ENCODE measurements at places on chromosomes 3 and 15.
A peak's percentile ranks its signal among the peaks of the same experiment; 100 is the strongest.

DNA sequence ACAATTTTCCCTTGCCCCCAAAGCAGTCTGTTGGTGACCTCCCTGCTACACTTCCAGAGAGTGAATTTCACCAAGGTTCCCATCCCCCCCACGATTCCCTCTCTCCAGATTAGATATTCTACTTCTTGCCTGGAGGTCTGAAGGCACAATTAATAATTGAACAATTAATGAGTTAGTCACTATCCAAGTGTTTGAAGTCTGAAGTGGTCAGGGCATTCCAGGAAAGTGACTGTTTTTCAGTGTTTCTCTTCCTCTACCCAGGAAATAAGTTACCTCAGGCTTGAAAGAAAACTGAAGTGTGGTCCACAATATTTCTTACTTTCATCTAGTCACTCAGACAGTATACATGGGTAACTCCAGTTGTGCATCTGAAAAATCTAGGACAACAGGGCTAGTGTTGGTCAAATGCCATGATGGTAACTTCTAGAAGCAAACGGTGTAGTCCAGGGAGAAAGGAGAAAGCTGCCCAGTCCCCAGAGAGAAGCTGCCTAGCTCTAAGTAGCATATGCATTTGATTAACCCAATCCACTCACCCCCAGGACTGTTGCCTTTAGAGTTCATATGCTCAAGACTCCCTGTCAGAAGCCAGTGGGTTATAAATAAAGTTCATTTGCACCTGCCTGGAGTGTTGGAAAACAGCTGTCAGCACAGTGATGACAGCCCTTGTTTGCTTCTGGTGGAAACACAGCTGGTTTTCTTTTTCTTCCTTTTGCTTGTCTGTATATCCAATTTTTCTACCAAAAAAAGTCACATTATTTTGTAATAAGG, 2.3 kb upstream of the TM4SF4 start:
- H3K4me1 ChIP-seq, result no peaks in the 10 kb centered on the region
- H3K27ac ChIP-seq, result no peak overlapping the region
- no peak for DNase-seq
- no peak overlapping the region for H3K4me3 ChIP-seq

DNA sequence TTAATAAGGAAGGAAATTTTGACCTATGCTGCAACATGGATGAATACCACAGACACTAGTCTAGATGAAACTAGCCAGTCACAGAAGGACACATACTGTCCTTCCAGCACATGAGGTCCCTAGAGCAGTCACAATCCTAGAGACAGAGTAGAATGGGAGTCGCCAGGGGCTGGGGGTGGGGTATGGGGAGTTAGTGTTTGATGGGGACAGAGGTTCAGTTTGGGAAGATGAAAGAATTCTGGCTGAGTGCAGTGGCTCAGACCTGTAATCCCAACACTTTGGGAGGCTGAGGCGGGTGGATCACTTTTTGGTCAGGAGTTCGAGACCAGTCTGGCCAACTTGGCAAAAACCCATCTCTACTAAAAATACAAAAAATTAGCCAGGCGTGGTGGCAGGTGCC, 99.2 kb downstream of the TPRA1 start:
- H3K4me3 ChIP-seq, result no peak overlapping the region
- H3K27me3 ChIP-seq, result no peaks in the 10 kb centered on the region
- H3K27ac ChIP-seq, result no peak overlapping the region
- DNase-seq, result no peak
- H3K4me1 ChIP-seq, result no peaks in the 10 kb centered on the region

- no peaks in the 10 kb centered on the region for H3K36me3 ChIP-seq
- no peak overlapping the region for H3K4me3 ChIP-seq
- H3K27me3 ChIP-seq, result no peaks in the 10 kb centered on the region
- H3K27ac ChIP-seq, result peak overlapping the region; percentile 18
Observed at GRCh38 chr15:67979281-67979680, 74.8 kb upstream of the PIAS1 start.

GRCh38 chr3:12188328-12188648, 29.6 kb upstream of the TIMP4 start:
- DNase-seq, result no peak
- H3K27me3 ChIP-seq, result no peaks in the 10 kb centered on the region
- H3K36me3 ChIP-seq, result no peaks in the 10 kb centered on the region
- peaks cover 4% of the 10 kb centered on the region for H3K4me1 ChIP-seq
- H3K4me3 ChIP-seq, result no peak overlapping the region

DNA sequence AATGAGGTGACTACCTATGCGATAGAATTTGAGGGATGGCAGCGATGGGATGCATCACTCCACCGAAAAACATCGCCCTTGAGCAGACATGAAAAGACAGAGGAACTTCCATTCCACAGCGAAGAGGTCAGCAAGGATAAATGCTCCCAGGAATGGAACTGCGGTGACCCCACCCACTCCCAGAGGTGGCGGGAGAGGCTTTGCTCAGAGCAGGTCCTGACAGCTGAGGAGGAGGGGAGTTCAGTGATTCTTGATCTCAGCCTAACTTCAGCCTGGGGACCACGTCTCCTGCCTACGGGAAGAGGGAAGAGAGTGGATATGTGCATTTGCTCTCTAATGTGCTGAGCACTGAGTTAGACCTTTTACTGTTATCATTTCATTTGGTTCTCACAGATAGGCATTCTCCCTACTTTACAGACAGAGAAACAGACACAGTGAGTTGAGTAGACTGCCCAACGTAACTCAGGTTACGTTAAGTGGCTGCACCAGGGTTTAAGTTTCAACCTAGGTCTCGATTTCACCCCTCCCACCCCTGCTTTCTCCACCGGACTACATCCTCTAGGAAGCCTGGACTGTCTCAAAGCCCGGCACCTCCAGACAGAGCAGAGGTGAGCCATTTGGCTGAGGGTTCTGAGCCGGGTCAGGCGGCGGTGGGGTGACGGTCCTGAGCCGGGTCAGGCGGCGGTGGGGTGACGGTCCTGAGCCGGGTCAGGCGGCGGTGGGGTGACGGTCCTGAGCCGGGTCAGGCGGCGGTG, 170.0 kb downstream of the RAB11A start:
- no peak overlapping the region for H3K27ac ChIP-seq
- no peaks in the 10 kb centered on the region for H3K36me3 ChIP-seq
- DNase-seq, result no peak
- H3K27me3 ChIP-seq, result peaks cover 38% of the 10 kb centered on the region

DNA sequence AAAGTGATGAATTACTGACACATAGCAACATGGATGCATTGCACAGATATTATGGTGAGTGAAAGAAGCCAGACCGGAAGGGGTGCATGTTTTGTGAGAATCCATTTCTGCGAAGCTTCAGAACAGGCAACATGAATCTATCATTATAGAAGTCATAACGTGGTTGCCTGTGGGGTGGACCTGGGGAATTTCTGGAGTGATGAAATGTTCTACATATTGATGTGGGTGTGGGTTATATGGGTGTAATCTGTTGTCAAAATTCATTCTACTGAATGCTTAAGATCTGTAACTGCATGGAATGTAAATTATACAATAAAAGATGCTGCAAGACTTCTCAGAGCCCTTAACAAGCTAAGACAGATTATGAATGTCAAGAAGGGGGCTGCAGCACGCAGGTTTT, 25.2 kb upstream of the TSPAN3 start:
- no peaks in the 10 kb centered on the region for H3K4me1 ChIP-seq
- DNase-seq, result no peak
- no peaks in the 10 kb centered on the region for H3K27me3 ChIP-seq
- H3K4me3 ChIP-seq, result no peak overlapping the region

- H3K4me1 ChIP-seq, result no peaks in the 10 kb centered on the region
- no peaks in the 10 kb centered on the region for H3K36me3 ChIP-seq
- no peaks in the 10 kb centered on the region for H3K27me3 ChIP-seq
Observed at GRCh38 chr15:62853841-62854225, 188.7 kb upstream of the TPM1 start.

- no peak overlapping the region for H3K27ac ChIP-seq
- DNase-seq, result no peak
- no peaks in the 10 kb centered on the region for H3K27me3 ChIP-seq
- H3K4me3 ChIP-seq, result no peak overlapping the region
- no peaks in the 10 kb centered on the region for H3K4me1 ChIP-seq
Observed at GRCh38 chr3:174820885-174821284, 38.2 kb upstream of the NAALADL2 start.

DNA sequence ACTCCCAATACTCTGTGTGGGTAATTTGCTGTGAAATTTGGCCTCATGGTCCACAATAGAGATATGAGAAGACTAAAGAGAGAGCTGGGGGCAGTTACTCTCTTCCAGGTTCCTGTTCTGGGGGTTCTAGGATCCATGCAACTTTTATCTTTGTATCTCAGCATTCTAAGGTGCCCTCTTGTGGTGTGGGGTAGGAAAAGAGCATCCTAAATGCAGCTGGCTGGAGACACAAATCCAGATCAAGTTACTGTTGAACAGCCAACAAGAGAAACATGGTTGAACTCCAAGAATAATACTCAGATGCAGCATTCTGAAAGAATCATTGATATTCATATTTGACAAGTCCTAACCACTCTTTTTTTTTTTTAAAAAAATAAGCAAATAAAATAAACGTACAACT, 238.2 kb downstream of the GREM1 start:
- DNase-seq, result no peak
- no peaks in the 10 kb centered on the region for H3K36me3 ChIP-seq
- H3K27ac ChIP-seq, result no peak overlapping the region
- no peaks in the 10 kb centered on the region for H3K27me3 ChIP-seq
- H3K4me3 ChIP-seq, result no peak overlapping the region

- no peak overlapping the region for H3K27ac ChIP-seq
- peaks cover 4% of the 10 kb centered on the region for H3K4me1 ChIP-seq
- DNase-seq, result no peak
- no peaks in the 10 kb centered on the region for H3K36me3 ChIP-seq
Observed at GRCh38 chr3:186251948-186252619, 110.0 kb downstream of the DGKG start.

- H3K4me3 ChIP-seq, result no peak overlapping the region
- H3K27ac ChIP-seq, result no peak overlapping the region
- no peaks in the 10 kb centered on the region for H3K27me3 ChIP-seq
- H3K4me1 ChIP-seq, result no peaks in the 10 kb centered on the region
- DNase-seq, result no peak
- H3K36me3 ChIP-seq, result no peaks in the 10 kb centered on the region
Observed at GRCh38 chr3:80526153-80526552, 758.4 kb upstream of the ROBO1 start.

DNA sequence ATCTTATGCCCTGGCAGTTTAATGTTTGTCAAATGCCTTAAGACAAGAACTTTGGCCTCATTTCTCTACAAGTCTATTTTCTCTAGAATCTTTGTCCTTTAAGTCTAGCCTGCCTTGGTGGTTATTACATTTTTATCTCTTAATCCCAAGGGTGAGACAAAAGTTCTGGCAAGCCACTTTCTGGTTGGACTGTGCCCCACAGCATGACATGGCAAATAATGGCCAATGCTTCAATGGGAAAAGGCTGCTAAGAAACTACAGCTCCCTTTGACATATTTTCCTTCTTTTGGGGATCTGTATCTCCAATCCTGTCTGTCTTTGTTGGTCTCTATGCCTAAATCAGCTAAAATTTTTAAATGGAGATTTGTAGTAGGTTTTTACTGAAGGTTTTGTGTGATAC, 181.6 kb upstream of the MBNL1 start:
- H3K27me3 ChIP-seq, result no peaks in the 10 kb centered on the region
- no peak overlapping the region for H3K27ac ChIP-seq
- H3K4me3 ChIP-seq, result no peak overlapping the region
- no peaks in the 10 kb centered on the region for H3K36me3 ChIP-seq

GRCh38 chr3:5389057-5389456, 201.6 kb downstream of the EDEM1 start:
- no peak overlapping the region for H3K27ac ChIP-seq
- no peaks in the 10 kb centered on the region for H3K27me3 ChIP-seq
- H3K36me3 ChIP-seq, result no peaks in the 10 kb centered on the region
- no peak for DNase-seq
- no peaks in the 10 kb centered on the region for H3K4me1 ChIP-seq

DNA sequence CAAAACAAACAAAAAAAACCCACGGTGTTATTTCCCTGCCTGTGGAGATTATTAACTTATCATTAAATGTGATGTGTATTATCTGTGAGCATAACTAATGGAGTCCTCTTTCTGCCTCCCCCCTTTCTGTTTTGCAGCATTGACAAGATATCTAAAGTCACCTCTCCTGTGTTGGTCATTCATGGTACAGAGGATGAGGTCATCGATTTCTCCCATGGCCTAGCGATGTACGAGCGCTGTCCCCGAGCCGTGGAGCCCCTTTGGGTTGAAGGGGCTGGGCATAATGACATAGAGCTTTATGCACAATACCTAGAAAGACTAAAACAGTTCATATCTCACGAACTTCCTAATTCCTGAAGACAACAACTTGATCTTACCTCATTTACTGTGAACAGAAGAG, 25.2 kb upstream of the CEMIP start:
- H3K27me3 ChIP-seq, result no peaks in the 10 kb centered on the region
- H3K4me1 ChIP-seq, result no peaks in the 10 kb centered on the region
- no peaks in the 10 kb centered on the region for H3K36me3 ChIP-seq
- no peak for DNase-seq
- H3K27ac ChIP-seq, result no peak overlapping the region

DNA sequence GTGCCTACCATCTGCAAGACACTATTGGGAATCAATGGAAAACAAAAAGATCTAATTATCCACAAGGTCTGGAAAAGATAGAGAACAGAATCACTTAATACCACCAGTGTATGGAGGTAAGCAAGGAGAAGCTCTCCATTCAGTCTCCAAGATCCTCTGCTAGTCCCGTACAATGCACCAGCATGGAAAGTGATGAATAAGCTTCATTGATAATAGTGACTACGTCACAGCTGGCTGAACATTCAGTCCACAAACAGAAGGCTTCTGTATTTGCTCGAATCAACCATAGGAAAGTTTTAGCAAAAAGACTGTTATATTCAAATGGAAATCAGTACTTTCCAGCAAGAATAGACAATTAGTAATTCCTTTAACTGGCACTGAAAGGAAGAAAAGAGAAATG, 42.9 kb downstream of the IGSF11 start:
- DNase-seq, result no peak
- H3K4me3 ChIP-seq, result no peak overlapping the region
- no peak overlapping the region for H3K27ac ChIP-seq
- H3K36me3 ChIP-seq, result no peaks in the 10 kb centered on the region
- no peaks in the 10 kb centered on the region for H3K27me3 ChIP-seq

GRCh38 chr3:53850895-53851294, 4.5 kb downstream of the IL17RB start:
- no peaks in the 10 kb centered on the region for H3K36me3 ChIP-seq
- H3K27ac ChIP-seq, result no peak overlapping the region
- no peaks in the 10 kb centered on the region for H3K4me1 ChIP-seq
- peaks cover 33% of the 10 kb centered on the region for H3K27me3 ChIP-seq
- no peak overlapping the region for H3K4me3 ChIP-seq

- peaks cover 21% of the 10 kb centered on the region for H3K4me1 ChIP-seq
- no peak overlapping the region for H3K27ac ChIP-seq
- H3K4me3 ChIP-seq, result no peak overlapping the region
- no peaks in the 10 kb centered on the region for H3K36me3 ChIP-seq
Observed at GRCh38 chr15:74044267-74045110, 37.9 kb downstream of the GOLGA6A start.

- no peaks in the 10 kb centered on the region for H3K27me3 ChIP-seq
- H3K27ac ChIP-seq, result no peak overlapping the region
- H3K4me3 ChIP-seq, result no peak overlapping the region
- H3K36me3 ChIP-seq, result no peaks in the 10 kb centered on the region
- DNase-seq, result no peak
- no peaks in the 10 kb centered on the region for H3K4me1 ChIP-seq
Observed at GRCh38 chr15:25688166-25688565, 175.0 kb downstream of the ATP10A start.

GRCh38 chr3:44359146-44359751, 20.7 kb downstream of the TCAIM start:
- no peaks in the 10 kb centered on the region for H3K4me1 ChIP-seq
- H3K27me3 ChIP-seq, result no peaks in the 10 kb centered on the region
- no peak for DNase-seq
- H3K4me3 ChIP-seq, result no peak overlapping the region
- peaks cover 5% of the 10 kb centered on the region for H3K36me3 ChIP-seq
- no peak overlapping the region for H3K27ac ChIP-seq

Data from thymus (tissue), 14 donors.